ENCODE measurements at places on chromosomes 11 and 22.

DNA sequence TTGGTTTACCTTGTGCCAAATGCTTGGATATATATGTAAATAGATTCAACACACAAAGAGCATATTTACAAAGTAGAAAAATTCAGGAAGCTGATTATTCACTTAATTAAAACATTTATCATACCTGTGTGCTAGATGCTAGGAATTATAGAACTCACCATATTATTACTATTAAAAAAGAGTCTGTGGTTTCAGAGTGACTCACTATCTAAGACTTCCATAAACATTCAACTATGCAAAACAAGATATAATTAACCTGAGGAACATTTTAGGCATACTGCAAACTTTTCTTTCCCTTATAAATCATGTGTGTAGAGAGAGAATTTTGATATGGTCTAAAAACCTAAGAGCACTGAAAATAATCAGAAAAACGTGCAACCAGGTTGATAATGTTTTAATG lies 27.3 kb downstream of the CTSC start:
- no peak for DNase-seq

- no peak for DNase-seq
Measured at GRCh38 chr22:21641417-21641788, 699 bp upstream of the SDF2L1 start.

GRCh38 chr22:26534171-26534855 lies 22.0 kb upstream of the TFIP11 start:
- DNase-seq, result no peak

- peak; percentile 49 for DNase-seq
Measured at GRCh38 chr11:128905345-128906184, 14.4 kb downstream of the KCNJ5 start.

GRCh38 chr11:79434283-79434682 lies 6.5 kb downstream of the TENM4 start:
- DNase-seq, result no peak

GRCh38 chr22:46734830-46735453 lies 3.1 kb downstream of the CERK start:
- peak; percentile 41 for DNase-seq

GRCh38 chr11:1916132-1916985 lies 3.1 kb upstream of the TNNT3 start:
- DNase-seq, result no peak

DNA sequence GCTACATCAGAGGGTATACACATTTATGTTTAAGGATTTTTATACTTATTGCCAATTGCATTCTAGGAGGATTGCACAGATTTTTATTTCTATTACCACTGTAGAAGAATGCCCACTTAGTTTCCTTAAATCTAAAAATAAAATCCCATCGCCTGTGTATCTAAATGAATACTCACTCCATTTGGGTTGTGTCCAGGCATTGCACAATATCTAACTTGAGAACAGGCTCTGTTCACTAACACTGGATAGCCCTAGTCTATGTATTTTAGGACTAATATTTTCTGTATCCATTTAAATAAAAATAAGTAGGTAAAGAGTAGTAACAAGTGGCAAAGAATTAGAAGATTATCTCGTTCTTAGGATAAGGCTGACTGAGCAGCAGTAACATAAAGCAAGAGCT lies 4.1 kb downstream of the C11orf52 start:
- DNase-seq, result no peak

DNA sequence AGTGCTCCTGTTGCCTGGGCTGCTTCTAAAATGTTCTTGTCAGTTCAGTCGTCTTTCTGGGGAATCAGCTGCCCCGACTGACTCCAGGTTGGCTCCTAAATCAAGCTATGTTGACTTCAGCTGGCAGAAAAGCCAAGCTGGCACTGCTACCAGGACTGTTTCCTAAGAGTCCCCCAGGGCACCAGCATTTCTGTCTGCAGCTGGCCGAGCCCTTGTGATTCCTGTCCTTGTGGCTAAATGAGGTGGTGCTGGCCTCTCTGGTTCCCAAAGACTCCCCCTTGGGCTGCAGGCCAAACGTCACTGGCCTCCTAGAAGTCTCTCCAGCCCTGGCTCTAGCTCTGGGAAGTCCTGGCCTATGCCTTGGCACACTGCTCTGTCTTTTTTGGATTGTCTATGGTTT lies 31.1 kb downstream of the GRAMD1B start:
- no peak for DNase-seq

DNA sequence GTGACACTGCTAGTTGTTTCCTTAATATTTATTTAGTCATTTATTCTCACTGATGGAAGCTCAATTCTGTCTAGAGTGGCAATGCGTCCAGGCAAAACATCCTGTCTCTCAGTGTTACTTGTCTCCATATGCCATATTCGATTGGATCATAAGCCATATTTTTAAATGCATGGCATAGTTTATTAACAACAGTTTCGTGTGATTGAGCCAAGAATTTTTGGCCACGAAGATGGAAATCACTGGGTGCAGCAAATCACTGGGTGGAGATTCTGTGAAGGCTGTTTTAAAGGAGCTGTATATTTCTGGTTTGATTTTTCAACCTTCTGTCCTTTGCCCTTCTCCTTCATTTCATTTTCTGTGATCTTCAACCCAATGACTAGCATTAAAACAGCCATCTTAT lies 205.2 kb downstream of the JRKL start:
- no peak for DNase-seq

- no peak for DNase-seq
Measured at GRCh38 chr11:22730319-22730718, 63.9 kb downstream of the GAS2 start.

DNA sequence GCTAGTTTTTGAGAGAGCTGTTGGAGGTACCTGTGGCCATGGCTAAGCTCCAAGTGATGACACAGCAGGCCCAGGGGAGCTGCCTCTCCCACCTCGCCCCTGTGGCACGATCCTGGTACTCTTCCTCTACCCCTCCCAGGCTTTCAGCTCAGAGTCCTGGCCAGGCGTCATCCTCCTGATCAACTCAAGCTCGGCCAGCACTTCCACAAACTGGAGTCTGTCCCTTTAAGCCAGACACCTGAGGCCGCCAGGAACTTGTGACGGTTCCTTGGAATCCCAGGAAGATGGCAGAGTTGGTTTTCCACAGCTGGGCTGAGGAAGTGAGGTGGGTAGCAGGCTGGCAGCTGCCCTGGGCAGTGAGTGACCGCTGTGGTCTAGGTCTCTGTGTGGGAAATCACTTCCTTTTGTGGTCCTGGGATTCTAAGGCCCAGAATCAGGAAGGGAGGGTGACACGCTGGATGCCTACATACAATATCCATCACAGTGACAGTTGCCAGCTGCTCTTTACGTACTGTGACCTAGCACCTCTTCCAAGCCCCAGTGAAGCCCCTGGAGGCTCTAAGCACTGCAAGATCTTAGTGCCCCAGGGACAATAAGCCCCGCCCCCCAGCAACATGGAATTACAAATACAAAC lies 3.2 kb upstream of the CST6 start:
- DNase-seq, result no peak

- no peak for DNase-seq
Measured at GRCh38 chr22:43246188-43246587, 59.3 kb upstream of the TTLL12 start.

DNA sequence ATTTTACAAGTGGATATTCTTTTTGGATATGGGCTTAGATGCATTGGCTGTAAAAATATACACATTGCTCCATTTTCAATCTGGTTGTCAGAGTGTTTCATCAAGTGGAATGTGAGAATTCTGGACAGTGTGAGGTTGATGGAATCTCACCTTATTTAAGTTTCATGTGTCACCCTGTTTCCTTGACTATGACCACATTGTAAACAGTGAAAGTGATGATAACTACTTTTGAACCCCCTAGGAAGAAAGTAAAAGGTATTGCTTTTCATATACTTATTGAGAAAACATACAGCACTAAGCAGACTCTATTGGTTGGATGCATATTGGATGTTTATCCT lies 490.5 kb upstream of the RAG2 start:
- no peak for DNase-seq

DNA sequence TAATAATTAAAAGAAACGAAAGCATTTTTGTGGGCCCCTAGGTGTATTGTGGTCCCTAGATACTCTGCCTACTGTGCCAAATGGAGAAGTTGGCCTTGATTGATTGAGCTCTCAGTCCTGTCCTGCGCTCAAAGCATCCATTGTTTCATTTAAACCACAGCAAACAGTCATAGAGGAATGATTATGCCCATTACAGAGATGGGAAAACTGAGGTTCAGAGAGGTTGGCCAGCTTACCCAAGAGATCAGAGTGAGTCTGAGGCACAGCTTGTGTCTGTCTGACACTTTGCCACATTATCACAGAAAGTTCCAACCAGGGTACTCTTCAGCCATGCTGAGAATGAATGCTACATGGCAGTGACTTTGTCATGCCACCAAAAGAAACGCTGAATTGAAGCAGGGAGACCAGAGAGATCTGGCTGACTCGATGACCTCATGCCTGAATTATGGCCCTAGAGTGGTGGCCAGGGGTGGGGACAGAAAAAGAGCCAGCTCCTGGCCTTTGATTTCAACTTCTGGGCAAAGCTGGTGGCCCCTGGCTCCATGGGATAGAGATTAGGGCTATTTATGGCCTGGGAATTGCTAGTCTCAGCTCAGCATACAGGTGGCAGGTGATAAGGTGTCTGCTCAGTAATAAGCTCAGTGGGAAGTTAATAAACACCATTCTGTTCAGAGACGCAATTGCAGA lies 180.5 kb downstream of the MIAT start:
- DNase-seq, result no peak

GRCh38 chr11:74473382-74474173 lies 6.2 kb upstream of the KCNE3 start:
- DNase-seq, result no peak

DNA sequence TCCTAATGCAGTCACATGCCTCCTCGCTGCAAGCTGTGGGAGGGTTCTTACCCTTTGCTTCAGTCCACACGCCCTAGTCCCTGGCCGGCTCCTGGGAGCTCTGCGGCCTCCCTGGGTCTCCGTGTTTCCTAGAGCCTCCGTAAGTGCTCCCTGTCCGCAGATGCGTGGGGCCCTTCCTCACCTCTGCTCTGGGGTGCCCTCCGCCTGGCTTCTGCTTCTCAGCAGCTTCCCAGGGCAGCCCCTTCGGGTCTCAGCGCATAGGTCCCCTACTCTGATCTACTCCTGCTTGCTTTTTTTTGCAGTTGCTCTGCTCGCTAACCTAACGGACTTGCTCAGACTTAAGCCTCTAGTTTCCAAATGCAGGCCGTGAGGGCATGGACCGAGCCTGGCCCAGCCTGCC lies 22.4 kb downstream of the CAPN1 start:
- DNase-seq, result no peak

DNA sequence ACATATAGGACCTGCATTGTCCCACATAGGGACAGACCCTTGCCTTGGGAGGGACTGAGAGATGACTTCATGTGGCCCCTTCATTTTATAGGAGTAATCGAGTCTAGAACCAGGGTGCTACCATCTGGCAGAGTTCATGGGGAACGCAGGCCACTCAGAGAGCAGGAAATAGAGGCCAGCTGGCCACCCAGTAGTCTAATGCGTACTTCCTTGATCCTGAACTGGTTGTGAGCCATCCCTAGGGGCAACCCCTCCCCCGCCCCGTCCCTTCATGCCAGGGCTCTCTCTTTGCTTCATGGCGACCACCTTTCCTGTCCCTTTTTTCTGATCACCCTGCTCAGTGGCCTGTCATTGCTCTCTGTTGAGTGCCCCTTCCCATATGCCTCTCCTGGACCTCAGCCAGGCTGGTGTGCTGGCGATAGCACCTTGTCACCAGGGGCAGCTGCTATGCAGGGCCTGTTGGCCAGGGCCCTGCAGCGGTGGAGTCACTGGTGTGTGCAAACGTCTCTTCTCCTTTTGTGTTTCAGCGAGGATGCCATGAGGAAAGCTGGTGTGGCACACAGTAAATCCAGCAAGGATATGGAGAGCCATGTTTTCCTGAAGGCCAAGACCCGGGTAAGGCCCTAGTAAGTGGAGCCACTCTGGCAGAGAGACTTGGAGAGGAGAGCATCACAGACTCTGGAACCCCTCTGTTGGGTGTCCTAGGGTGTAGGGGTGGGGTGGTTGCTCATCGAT lies 29.3 kb downstream of the MED15 start:
- no peak for DNase-seq

DNA sequence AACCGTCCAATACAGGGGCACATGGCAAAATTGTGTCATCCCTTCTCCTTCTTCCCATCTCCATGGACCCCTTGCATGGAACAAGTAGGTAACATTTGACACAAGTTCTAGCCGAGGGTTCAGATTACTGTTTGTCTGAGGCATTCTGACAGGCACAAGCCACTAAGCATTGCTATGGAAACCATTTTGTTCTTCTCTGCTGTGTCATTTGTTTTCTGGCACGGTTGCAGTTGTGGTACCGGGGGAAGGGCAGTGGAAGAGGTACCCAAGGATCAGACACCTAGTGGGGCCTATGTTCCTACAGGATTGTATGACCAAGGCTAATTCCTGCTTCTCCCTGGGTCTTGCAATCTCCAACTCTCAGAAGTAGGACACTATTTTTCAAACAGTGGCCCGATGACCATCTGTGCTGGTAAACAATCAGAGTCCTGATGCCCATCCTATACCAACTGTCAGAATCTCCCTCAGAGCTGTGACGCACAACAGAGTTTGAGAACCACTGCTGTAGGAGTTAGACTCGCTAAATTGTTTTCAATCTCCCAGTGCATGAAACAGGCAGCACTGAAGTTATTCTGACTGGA lies 69.3 kb downstream of the KCNC1 start:
- DNase-seq, result no peak

GRCh38 chr11:27401833-27402316 lies 38.9 kb upstream of the CCDC34 start:
- DNase-seq, result no peak

DNA sequence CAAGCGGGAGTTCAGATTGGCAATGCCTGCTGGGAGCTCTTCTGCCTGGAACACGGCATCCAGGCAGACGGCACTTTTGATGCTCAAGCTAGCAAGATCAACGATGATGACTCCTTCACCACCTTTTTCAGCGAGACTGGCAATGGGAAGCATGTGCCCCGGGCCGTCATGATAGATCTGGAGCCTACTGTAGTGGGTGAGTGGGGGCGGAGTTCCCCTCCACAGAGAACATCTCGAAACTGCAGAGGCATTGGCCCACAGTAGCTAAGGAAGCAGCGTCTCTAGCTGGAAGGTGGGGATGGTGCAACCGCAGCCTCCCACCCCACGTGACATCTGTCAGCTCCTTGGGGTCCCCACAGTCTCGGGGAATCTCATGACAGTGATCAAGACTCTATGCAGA lies 10.9 kb downstream of the TUBA8 start:
- DNase-seq, result no peak

DNA sequence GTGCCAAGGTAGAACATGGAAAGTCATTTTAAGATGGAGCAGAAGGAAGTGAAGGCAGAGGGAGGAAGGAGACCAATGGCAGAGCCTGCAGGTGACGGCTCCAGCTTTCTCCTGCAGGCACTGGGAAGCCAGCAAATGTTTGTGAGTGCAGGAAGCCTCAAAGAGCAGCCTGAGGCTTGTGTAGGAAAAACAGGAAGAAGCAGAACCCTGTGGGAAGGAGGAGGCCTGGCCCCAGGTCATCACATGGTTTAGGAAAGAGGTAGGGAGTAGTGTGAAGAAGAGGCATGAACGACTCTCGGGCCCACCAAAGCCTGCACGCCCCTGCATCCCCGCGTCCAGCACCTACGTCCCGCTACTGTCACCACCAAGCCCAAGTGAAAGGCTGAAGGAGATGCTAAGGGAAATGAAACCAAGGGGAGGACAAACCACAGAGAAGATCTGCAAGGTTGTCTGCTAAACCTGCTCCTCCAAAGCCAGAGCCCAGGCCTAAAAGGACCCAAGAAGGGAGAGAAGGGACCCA lies 151.5 kb downstream of the CHST1 start:
- no peak for DNase-seq

All from activated naive CD4-positive, alpha-beta T cell treated with anti-CD3 and anti-CD28 coated beads, Interleukin-2, amount 50 U/mL, for 16 hours (primary cell).